T-cell (primary cell): ENCODE measurements at places on chromosomes 3 and 15. TPM values are rescaled to one million over a fixed set of nuclear protein-coding genes. Genes with fewer than 3 reads are reported as not detected.

MYRIP gene
- not detected for total RNA-seq

TMC3 gene
- total RNA-seq = not detected

DNA sequence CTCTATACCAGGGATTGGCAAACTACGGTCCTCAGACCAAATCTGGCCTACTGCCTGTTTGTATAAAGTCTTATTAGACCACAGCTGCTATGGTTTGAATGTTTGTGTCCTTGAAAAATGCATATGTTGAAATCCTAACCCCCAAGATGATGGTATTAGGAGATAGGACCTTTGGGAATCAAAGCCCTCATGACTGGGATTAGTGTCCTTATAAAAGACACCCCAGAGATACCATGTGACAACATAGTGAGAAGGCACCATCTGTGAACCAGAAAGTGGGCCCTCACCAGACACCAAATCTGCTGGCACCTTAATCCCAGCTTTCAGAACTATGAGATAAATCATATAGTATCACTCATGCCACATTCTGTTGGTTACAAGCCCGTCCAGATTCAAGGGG lies 7.4 kb downstream of the HMCES start:
- no peaks in the 10 kb centered on the region for H3K4me1 ChIP-seq
- peaks cover 41% of the 10 kb centered on the region for H3K36me3 ChIP-seq
- H3K27ac ChIP-seq = no peak overlapping the region
- no peak for DNase-seq
- no peaks in the 10 kb centered on the region for H3K27me3 ChIP-seq

- no peak overlapping the region for H3K4me3 ChIP-seq
- no peaks in the 10 kb centered on the region for H3K4me1 ChIP-seq
- no peak overlapping the region for H3K27ac ChIP-seq
- DNase-seq = no peak
Measured at GRCh38 chr3:134325061-134325705, 49.1 kb downstream of the AMOTL2 start.

DNA sequence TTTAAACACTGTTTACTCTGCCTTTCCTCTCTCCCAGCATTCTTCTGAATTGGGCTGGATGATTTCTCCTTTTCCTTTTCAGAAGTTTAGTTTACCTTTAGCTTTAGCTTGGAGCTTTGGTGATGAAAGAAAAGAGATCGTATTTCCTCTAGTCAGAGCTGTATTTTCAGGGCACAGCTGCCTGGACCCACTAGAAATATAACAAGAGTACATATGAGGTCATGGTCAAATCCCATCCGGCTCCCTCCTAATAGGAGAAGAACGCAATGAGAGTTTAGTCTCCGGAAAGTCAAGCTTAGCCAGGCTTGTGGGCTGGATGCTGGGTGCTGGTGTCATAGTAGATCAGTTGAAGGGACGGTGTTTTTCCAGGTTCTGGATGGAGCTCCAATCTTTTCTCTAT lies 177.1 kb upstream of the PFN2 start:
- H3K4me1 ChIP-seq = no peaks in the 10 kb centered on the region
- no peaks in the 10 kb centered on the region for H3K36me3 ChIP-seq
- H3K27me3 ChIP-seq = no peaks in the 10 kb centered on the region

DNA sequence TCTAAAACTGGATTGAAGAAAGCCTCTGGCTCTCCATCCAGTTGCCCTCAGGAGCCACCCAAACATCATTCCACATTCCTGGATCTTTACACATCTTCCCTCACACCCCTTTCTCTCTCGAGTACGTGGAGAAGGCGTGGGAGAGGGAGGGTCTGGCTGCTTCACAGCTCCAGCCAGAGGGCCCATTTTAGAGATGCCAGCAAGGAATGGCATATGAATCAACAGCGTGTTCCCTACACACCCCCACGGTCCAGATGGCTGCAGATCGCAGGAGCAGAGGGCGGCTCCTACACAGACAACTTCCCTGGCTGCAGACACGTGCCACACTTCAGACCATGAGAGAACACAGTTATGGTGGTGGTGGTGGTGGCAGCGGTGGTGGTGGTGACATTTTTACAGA lies 280.1 kb downstream of the ERC2 start:
- H3K36me3 ChIP-seq = no peaks in the 10 kb centered on the region
- DNase-seq = no peak
- H3K27me3 ChIP-seq = no peaks in the 10 kb centered on the region
- H3K27ac ChIP-seq = no peak overlapping the region
- H3K4me1 ChIP-seq = no peaks in the 10 kb centered on the region

GRCh38 chr15:91515188-91515754 lies 338.2 kb upstream of the SLCO3A1 start:
- DNase-seq = no peak
- no peaks in the 10 kb centered on the region for H3K27me3 ChIP-seq
- H3K4me3 ChIP-seq = no peak overlapping the region
- H3K4me1 ChIP-seq = no peaks in the 10 kb centered on the region
- no peak overlapping the region for H3K27ac ChIP-seq
- no peaks in the 10 kb centered on the region for H3K36me3 ChIP-seq

TM4SF1 gene
- 1.0 TPM for total RNA-seq

ACSBG1 gene
- not detected for total RNA-seq

DNA sequence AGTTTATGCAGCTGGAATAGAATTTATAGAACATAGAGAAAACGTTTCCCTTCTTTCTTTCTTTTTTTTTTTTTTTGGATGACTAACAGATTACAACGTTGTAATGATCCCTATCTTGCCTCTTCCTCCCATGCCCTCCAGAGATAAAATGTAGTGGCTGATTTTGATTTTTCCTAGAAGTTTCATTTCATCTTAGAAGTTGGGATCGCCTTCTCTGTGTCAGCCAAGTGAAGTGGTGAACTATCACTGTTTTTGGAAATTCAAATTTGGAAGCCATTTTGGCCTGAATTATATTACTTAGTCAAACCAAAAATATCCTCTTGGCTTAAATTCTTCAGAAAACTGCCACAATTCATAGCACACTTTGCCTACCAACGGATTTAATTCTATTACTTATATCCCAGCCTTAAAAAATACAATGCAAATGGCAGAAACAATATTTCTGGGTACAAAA lies 1025.5 kb upstream of the NR2F2 start:
- no peaks in the 10 kb centered on the region for H3K36me3 ChIP-seq
- H3K27me3 ChIP-seq = peaks cover 6% of the 10 kb centered on the region
- no peak for DNase-seq
- H3K27ac ChIP-seq = no peak overlapping the region

DNA sequence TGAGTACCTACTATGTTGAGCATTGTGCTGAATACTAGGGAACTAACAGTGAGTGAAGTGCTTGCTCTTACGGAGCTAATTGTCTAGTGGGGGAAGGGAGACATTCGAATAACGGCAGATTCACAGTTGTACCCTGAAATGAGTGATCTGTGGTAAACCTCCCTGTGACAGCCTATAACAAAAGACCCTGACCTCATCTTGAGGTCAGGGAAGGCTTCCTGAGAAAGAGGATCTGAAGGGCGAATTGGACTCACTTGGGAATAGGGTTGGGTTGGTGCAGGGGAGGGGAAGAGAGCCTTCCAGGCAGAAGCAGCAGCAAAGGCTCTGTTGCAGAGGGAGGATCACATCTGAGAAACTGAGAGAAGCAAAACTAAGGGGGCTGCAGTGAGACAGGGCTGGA lies 13.2 kb downstream of the HPS3 start:
- no peaks in the 10 kb centered on the region for H3K27me3 ChIP-seq
- H3K4me3 ChIP-seq = no peak overlapping the region
- peaks cover 5% of the 10 kb centered on the region for H3K36me3 ChIP-seq
- H3K27ac ChIP-seq = no peak overlapping the region
- peaks cover 15% of the 10 kb centered on the region for H3K4me1 ChIP-seq

- no peaks in the 10 kb centered on the region for H3K36me3 ChIP-seq
- DNase-seq = no peak
- no peak overlapping the region for H3K27ac ChIP-seq
- peak overlapping the region; percentile 2 for H3K4me3 ChIP-seq
- peaks cover 41% of the 10 kb centered on the region for H3K4me1 ChIP-seq
- no peaks in the 10 kb centered on the region for H3K27me3 ChIP-seq
Measured at GRCh38 chr15:68279779-68280753, 2.5 kb downstream of the FEM1B start.

ACVR2B gene
- total RNA-seq = 9.2 TPM

DNA sequence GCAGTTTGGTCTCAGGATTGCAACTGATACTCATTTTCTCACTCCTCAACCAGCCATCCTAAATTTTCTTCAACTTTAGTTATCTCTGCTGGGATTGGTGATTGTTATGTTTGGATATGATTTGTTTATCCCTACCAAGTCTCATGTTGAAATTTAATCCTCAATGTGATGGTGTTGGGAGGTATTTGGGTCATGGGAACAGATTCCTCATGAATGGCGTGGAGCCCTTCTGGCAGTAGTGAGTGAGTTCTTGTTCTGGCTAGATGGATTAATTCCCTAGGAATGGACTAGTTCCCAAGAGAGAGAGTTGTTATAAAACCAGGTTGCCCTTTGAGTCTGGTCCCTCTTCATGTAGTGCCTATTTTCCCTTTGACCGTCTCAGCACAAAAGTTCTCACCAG lies 399.9 kb downstream of the SQOR start:
- H3K4me1 ChIP-seq = no peaks in the 10 kb centered on the region
- H3K36me3 ChIP-seq = no peaks in the 10 kb centered on the region
- H3K4me3 ChIP-seq = no peak overlapping the region
- H3K27ac ChIP-seq = no peak overlapping the region

GRCh38 chr3:19734453-19734852 lies 199.6 kb downstream of the EFHB start:
- H3K4me3 ChIP-seq = no peak overlapping the region
- no peaks in the 10 kb centered on the region for H3K36me3 ChIP-seq
- no peaks in the 10 kb centered on the region for H3K4me1 ChIP-seq
- no peak for DNase-seq
- no peak overlapping the region for H3K27ac ChIP-seq
- H3K27me3 ChIP-seq = no peaks in the 10 kb centered on the region

- no peaks in the 10 kb centered on the region for H3K4me1 ChIP-seq
- no peak overlapping the region for H3K27ac ChIP-seq
- no peaks in the 10 kb centered on the region for H3K36me3 ChIP-seq
- H3K4me3 ChIP-seq = no peak overlapping the region
Measured at GRCh38 chr15:48710952-48711495, 65.5 kb upstream of the FBN1 start.

GRCh38 chr3:23830869-23831484 lies 25.2 kb downstream of the UBE2E1 start:
- no peaks in the 10 kb centered on the region for H3K36me3 ChIP-seq
- H3K4me1 ChIP-seq = no peaks in the 10 kb centered on the region
- DNase-seq = no peak

MCCC1 gene
- total RNA-seq = 27.5 TPM

CADPS gene
- 0.49 TPM for total RNA-seq

- no peak for DNase-seq
- peak overlapping the region; percentile 25 for H3K27ac ChIP-seq
- H3K27me3 ChIP-seq = no peaks in the 10 kb centered on the region
- peaks cover 7% of the 10 kb centered on the region for H3K36me3 ChIP-seq
- no peak overlapping the region for H3K4me3 ChIP-seq
- H3K4me1 ChIP-seq = peaks cover 8% of the 10 kb centered on the region
Measured at GRCh38 chr3:56667973-56668579, 15.0 kb downstream of the TASOR start.

DNA sequence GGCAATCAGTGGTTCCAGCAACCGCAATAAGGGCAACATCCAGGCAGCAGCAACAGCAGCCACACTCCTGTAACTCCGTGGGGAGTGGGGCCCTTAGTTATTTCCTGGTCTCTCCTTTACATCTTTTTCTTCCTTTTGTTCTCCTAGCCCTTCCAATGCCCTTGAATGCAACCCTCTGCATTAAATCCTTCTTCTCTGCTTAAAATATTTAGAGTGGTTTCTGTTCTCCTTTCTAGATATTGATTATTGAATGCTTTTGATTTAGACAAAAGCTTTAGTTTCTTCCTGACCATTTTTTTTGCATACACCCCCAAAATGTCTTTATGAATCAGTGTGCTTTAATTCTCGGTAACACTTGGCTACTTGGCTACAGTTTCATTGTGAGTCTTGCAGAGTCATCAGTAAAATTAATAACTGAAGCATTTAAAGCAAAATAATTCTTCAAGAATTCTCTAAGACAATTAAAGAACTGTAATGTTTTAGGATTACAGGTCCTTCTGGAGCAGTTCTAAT lies 586.1 kb downstream of the MECOM start:
- no peaks in the 10 kb centered on the region for H3K4me1 ChIP-seq
- H3K27me3 ChIP-seq = no peaks in the 10 kb centered on the region
- H3K27ac ChIP-seq = no peak overlapping the region
- no peak overlapping the region for H3K4me3 ChIP-seq
- DNase-seq = no peak

DNA sequence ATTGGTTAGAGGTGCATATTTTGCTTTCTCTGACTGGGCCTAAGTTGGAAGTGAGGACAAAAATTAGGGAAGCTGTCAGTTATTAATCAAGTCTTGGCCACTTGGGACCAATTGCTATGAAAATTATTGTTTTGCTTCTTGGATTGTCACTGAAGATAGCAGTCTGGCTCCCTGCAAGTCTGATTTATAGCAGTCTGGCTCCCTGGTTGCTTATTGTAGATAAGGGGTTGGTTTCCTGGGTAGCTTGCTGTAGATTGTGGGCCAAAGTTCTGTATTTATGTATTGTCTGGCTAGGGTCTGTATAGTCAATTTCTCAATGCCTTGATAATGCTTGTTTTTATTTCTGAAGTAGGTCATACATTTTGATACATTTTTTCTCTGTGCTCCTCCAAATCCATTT lies 13.3 kb upstream of the DRD3 start:
- H3K36me3 ChIP-seq = no peaks in the 10 kb centered on the region
- H3K4me1 ChIP-seq = no peaks in the 10 kb centered on the region
- H3K4me3 ChIP-seq = no peak overlapping the region
- no peak for DNase-seq

DNA sequence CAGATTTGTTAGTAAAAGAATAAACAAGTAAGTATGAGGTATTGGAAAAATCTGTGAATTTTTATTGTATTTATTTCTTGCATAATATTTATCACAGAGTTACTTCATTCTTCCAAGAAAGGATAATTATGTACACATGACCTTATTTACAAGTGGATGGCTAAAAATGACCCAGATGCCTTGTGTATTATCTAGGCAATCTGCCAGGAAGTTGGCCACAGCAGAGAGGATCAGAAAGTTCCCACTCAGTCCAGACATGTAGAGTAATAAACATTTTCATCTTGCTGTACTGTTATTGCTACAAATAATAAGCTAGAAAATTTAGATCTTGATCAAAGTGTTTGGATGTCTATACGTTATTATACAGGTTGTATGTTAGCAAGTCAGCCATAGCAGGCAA lies 317.1 kb downstream of the EPHA6 start:
- H3K27ac ChIP-seq = no peak overlapping the region
- no peaks in the 10 kb centered on the region for H3K36me3 ChIP-seq
- H3K4me3 ChIP-seq = no peak overlapping the region
- DNase-seq = no peak

DNA sequence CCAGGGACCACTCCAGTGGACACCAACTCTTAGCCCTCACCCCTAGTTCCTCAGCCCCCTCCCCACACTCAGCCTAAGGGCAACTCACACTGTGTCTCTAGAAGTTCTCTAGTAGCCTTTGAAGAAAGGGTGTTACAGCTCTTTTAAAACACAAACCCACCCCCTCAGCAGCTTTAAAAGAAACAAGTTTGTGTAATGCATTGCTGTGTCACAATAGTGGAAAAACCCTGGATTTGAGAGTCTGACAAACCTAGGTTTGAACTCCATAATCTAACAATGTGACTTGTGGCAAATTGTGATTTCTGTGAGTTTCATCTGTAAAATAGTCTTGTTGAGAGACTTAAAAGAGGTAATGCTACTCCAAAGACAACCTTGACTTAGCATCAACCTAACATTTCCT lies 54.0 kb downstream of the PLCH1 start:
- H3K4me1 ChIP-seq = no peaks in the 10 kb centered on the region
- H3K36me3 ChIP-seq = no peaks in the 10 kb centered on the region
- H3K4me3 ChIP-seq = no peak overlapping the region
- DNase-seq = no peak
- peaks cover 4% of the 10 kb centered on the region for H3K27me3 ChIP-seq

GRCh38 chr15:58258501-58259292 lies 120.5 kb downstream of the AQP9 start:
- no peak for DNase-seq
- H3K27me3 ChIP-seq = no peaks in the 10 kb centered on the region
- no peaks in the 10 kb centered on the region for H3K36me3 ChIP-seq

FAM174B gene
- total RNA-seq = 4.2 TPM

LRRIQ4 gene
- total RNA-seq = not detected

GHSR gene
- not detected for total RNA-seq
